Psoas muscle (tissue), 8 donors: ENCODE measurements at places on chromosomes 3 and 15.

DNA sequence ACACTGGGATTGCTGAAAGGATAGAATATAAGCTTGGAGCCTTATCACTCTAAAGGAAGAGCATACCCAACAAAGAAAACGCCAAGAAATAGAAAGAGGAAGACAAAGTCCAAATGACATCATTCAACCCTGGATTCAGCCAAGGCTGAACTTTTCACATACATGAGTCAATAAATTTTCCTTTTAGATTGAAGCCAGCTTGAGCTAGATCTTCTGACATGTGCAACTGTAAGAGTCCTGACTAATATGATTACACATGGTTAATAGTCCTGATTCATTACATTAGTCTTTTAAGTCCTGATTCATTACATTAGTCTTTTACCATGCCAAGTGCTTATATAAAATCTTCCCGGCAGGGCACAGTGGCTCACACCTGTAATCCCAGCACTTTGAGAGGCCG, 13.6 kb upstream of the DENND6A start:
- H3K27ac ChIP-seq = no peak overlapping the region
- H3K4me1 ChIP-seq = no peaks in the 10 kb centered on the region

DNA sequence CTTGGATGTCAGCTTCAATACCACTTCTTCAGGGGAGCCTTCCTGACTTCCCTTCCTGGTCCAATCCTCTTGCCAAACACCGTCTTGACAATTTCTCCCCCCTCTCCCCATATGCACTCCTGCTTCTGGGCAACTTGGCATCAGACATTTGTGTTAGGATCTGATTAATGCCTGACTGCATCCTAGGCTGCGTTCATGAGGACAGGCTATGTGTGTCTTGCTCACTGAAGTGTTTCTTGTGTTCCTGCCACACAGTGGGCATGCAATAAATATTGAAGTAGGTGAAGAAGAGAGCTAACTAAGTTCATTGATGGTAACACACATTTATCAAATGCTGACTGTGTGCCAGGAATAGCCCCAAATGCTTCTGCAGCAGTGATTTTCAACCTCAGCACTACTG, 36.4 kb upstream of the WNT5A start:
- H3K27ac ChIP-seq = no peak overlapping the region
- no peaks in the 10 kb centered on the region for H3K36me3 ChIP-seq
- H3K4me3 ChIP-seq = no peak overlapping the region
- no peak for DNase-seq

DNA sequence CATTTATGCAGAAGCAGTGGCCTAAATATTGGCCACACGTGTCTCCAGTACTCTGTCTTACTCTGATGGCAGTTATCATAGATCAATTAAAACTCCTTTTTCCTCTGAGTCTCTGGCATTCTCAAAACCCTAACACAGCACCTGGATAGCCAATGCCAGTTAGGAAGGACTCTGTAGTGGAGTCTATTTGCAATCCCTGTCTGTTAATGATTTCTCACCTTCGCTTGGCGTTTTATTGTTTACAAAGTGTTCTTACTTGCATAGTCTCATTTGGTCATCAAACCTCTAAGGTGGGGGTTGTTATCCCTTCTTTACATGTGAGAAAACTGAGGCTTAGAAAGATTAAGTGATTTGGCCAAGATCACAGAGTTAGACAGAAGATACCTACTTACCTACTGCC, 258.8 kb downstream of the IL5RA start:
- H3K4me3 ChIP-seq = no peak overlapping the region
- H3K36me3 ChIP-seq = no peaks in the 10 kb centered on the region
- H3K4me1 ChIP-seq = no peaks in the 10 kb centered on the region
- no peak for DNase-seq
- no peak overlapping the region for H3K27ac ChIP-seq

DNA sequence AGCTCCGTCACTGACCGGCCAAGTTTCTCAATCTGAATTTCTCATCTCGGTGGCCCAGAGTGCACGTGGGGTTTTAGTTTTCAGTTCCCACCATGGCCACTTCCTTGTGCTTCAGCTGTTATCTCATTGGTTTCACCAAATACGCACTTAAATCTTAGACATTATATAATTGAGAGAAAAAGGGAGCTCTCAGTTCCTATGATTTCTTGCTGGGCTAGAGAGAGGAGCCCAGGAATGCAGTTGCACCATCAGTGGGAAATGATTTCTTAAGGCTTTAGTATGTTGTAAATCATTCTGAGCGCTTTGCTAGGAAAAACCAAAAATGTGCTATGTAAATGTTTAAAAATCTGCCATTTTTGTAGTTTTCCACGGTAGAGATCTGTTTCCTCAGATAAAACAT, 53.2 kb downstream of the OXNAD1 start:
- no peaks in the 10 kb centered on the region for H3K27me3 ChIP-seq
- H3K27ac ChIP-seq = no peak overlapping the region
- H3K4me3 ChIP-seq = no peak overlapping the region
- peaks cover 48% of the 10 kb centered on the region for H3K36me3 ChIP-seq
- no peak for DNase-seq

GRCh38 chr15:49675041-49675440, 54.2 kb downstream of the DTWD1 start:
- H3K4me3 ChIP-seq = no peak overlapping the region
- H3K27ac ChIP-seq = no peak overlapping the region
- no peaks in the 10 kb centered on the region for H3K36me3 ChIP-seq
- H3K27me3 ChIP-seq = no peaks in the 10 kb centered on the region
- no peak for DNase-seq

DNA sequence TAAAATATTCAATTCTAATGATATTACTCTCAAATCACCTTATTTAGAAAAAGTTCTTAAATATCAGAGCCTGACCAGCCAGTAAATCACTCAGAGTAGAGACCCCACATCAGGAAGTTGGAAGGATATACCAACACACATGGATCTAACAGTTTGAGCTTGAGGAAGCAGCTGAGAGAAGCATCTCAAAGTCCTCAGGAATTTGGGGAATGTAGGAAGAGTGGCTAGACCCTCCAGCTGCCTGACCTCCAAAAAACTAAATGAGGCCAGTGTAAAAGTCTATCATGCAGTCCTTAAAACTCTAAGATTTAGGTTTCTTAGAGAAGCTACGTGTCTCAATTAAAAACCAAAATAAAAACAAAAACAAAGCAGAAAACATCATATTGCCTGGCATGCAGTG, 55.4 kb downstream of the SETD2 start:
- no peaks in the 10 kb centered on the region for H3K36me3 ChIP-seq
- H3K4me1 ChIP-seq = no peaks in the 10 kb centered on the region
- H3K27me3 ChIP-seq = no peaks in the 10 kb centered on the region
- no peak for DNase-seq

- peaks cover 12% of the 10 kb centered on the region for H3K4me1 ChIP-seq
- no peaks in the 10 kb centered on the region for H3K36me3 ChIP-seq
- no peak for DNase-seq
Measured at GRCh38 chr3:71125738-71126137, 457.8 kb downstream of the FOXP1 start.

GRCh38 chr15:32667321-32667720, 25.8 kb downstream of the SCG5 start:
- H3K4me1 ChIP-seq = no peaks in the 10 kb centered on the region
- no peaks in the 10 kb centered on the region for H3K36me3 ChIP-seq
- no peak overlapping the region for H3K4me3 ChIP-seq
- no peak for DNase-seq

DNA sequence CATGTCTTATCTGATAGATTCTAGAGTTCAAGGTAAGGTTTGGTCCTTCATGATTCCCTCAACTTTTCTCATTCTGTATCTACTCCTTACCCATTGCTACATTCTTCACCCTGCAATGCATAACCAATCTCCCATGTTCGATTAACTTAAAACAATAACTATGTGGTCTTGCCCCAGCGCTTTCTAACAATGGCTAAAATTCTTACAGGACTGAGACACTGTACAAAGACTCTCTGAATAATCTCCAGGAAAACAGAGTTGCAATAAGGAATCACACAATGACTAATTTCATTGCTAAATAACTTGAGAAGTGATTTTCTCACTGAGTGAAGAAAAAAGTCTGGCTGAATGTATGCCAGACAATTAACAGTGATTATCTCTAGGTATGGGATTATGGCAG, 69.6 kb upstream of the FAM174B start:
- no peaks in the 10 kb centered on the region for H3K36me3 ChIP-seq
- DNase-seq = no peak
- H3K27me3 ChIP-seq = no peaks in the 10 kb centered on the region
- H3K4me1 ChIP-seq = no peaks in the 10 kb centered on the region

- no peaks in the 10 kb centered on the region for H3K36me3 ChIP-seq
- H3K4me1 ChIP-seq = no peaks in the 10 kb centered on the region
- no peak for DNase-seq
- no peak overlapping the region for H3K27ac ChIP-seq
- H3K27me3 ChIP-seq = no peaks in the 10 kb centered on the region
Measured at GRCh38 chr15:86382341-86382740, 302.7 kb downstream of the AGBL1 start.

GRCh38 chr3:97699889-97700288, 64.7 kb upstream of the ARL6 start:
- H3K4me3 ChIP-seq = no peak overlapping the region
- no peaks in the 10 kb centered on the region for H3K27me3 ChIP-seq
- no peak overlapping the region for H3K27ac ChIP-seq
- no peak for DNase-seq

- H3K4me1 ChIP-seq = no peaks in the 10 kb centered on the region
- H3K27me3 ChIP-seq = no peaks in the 10 kb centered on the region
- DNase-seq = no peak
- H3K27ac ChIP-seq = no peak overlapping the region
- no peaks in the 10 kb centered on the region for H3K36me3 ChIP-seq
- no peak overlapping the region for H3K4me3 ChIP-seq
Measured at GRCh38 chr3:139561959-139562676, 22.6 kb upstream of the RBP1 start.

GRCh38 chr3:157572559-157573270, 69.5 kb upstream of the VEPH1 start:
- H3K4me1 ChIP-seq = no peaks in the 10 kb centered on the region
- H3K27ac ChIP-seq = no peak overlapping the region
- no peak for DNase-seq
- no peaks in the 10 kb centered on the region for H3K36me3 ChIP-seq

- no peak overlapping the region for H3K27ac ChIP-seq
- no peaks in the 10 kb centered on the region for H3K4me1 ChIP-seq
- H3K36me3 ChIP-seq = no peaks in the 10 kb centered on the region
Measured at GRCh38 chr3:2372306-2372705, 273.6 kb downstream of the CNTN4 start.

- H3K27ac ChIP-seq = no peak overlapping the region
- no peak overlapping the region for H3K4me3 ChIP-seq
- H3K36me3 ChIP-seq = no peaks in the 10 kb centered on the region
- DNase-seq = no peak
- H3K27me3 ChIP-seq = no peaks in the 10 kb centered on the region
Measured at GRCh38 chr3:65677486-65678010, 361.2 kb downstream of the MAGI1 start.

- no peaks in the 10 kb centered on the region for H3K36me3 ChIP-seq
- H3K27me3 ChIP-seq = no peaks in the 10 kb centered on the region
- H3K4me1 ChIP-seq = no peaks in the 10 kb centered on the region
- no peak overlapping the region for H3K27ac ChIP-seq
- no peak overlapping the region for H3K4me3 ChIP-seq
Measured at GRCh38 chr15:25655207-25655948, 207.7 kb downstream of the ATP10A start.

DNA sequence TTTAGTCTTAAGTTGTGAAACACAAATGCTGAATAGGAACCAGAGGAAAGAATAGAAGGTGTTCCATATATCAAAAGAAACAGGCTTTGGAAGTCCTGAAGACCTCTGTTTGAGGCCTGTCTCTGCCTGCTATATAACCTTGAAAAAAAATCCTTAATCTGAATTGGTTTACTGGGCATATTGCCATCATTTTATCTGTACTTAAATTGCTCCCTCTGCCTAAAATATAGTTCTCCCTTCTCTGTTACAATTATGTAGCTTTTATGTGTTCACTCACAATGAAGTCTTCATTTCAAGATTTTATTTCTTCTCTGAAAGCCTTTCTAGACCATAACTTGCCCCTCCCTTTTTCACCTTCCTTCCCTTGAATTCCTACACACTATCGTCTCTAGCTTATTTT, 21.2 kb downstream of the ARL13B start:
- no peak overlapping the region for H3K4me3 ChIP-seq
- peaks cover 4% of the 10 kb centered on the region for H3K4me1 ChIP-seq
- DNase-seq = no peak
- no peak overlapping the region for H3K27ac ChIP-seq
- no peaks in the 10 kb centered on the region for H3K36me3 ChIP-seq
- H3K27me3 ChIP-seq = no peaks in the 10 kb centered on the region

DNA sequence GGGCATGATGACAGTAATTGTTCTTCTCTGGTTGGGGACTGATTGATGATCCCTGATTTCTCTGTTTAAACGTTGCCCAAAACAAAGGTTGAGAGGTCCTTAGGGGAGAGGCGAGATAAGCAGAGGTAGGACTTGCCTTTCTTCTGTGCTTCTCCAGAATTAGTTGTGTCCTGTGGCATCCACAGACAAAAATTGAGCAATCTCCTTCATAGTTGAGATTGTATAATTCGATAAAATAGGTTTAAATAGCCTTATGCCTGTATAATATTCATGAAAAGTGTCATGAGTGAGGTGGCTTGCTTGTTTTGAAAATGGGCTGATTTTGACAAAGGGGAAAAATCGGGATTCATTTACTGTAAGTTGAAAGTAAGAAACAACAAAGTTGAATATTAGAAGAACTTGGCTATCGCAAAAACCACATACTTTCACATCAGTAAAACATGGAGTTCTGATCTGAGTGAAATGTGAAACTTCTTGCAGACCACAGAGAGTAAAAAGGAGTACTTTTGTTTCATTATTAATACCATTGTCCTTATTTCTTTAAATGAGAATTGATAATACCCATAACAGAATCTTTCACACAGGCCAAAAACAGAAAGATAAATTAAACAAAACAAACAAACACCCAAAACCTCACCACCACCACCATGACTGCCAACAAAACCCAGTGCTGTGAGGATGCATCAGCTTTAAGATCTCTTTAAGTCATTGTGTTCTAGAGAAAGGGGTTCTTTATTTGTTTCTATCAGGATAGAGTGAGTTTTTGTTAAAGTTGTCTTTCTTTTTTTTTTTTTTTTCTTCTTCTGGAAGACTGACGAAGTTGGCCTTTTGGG, 155.7 kb downstream of the LPP start:
- no peaks in the 10 kb centered on the region for H3K36me3 ChIP-seq
- no peak for DNase-seq
- H3K27ac ChIP-seq = no peak overlapping the region
- H3K27me3 ChIP-seq = no peaks in the 10 kb centered on the region

DNA sequence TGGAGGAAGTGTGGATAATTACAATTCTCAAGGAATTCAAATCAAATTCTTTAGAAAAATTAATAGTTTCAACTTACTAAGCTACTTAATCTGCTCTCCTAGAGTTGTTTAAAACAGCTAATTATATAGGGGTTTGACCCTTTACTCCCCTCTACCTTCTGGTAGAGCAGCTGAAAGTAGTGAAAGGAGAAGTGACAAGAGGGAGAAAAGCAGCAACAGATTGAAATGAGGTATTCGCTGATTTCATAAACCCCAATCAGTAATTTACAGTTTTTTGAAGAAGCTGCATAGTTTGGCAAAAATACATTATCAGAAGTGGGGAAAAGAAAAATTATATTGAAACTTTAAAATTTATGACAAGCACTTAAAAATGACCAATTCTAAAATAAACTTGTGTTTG, 52.8 kb downstream of the ZMAT3 start:
- no peaks in the 10 kb centered on the region for H3K4me1 ChIP-seq
- DNase-seq = no peak
- H3K36me3 ChIP-seq = no peaks in the 10 kb centered on the region
- no peak overlapping the region for H3K27ac ChIP-seq
- H3K27me3 ChIP-seq = no peaks in the 10 kb centered on the region
